ENCODE measurements at places on chromosomes 6 and 20.

DNA sequence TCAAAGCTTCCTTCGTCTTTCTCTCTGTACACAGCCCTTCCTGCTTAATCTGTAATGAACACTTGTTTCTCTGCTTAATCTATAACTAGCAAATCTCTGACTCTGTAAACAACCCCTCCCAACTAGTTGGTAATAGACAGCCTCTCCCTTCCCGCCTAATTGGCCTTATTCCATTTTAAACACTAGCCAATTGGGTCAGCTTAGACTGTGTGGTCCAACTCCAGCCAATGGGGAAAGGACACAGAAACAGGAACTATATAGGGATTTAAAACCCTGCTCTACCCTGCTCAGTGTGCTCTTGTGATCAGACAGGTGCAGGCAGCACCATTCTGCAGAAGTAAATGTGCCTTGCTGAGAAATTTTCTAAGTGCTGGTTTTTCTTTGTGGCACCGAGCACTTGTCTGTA, 18.5 kb downstream of the CHD6 start:
- no peaks in the 10 kb centered on the region for H3K4me1 ChIP-seq
- no peaks in the 10 kb centered on the region for H3K36me3 ChIP-seq

DNA sequence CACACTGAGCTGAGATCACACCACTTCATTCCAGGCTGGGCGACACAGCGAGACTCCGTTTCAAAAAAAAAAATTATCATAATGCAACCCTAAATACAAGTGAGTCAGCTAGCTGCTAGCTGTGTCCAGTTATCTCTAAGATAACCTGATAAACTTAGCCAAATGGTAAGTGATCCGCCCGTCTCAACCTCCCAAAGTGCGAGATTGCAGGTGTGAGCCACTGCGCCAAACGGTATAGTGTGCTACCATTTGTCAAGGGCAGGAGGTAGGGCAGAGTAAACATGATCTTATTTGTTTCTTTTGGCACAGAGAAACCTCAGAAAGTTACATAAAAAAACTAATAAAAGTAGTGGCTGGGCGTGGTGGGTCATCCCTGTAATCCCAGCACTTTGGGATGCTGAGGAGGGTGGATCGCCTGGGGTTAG, 4.7 kb upstream of the C6orf132 start:
- no peak overlapping the region for H3K27ac ChIP-seq
- DNase-seq, result no peak
- H3K4me3 ChIP-seq, result no peak overlapping the region
- H3K4me1 ChIP-seq, result no peaks in the 10 kb centered on the region
- no peaks in the 10 kb centered on the region for H3K36me3 ChIP-seq

GRCh38 chr6:136751522-136751956, 40.7 kb downstream of the MAP3K5 start:
- no peak for DNase-seq
- H3K4me3 ChIP-seq, result no peak overlapping the region
- H3K27ac ChIP-seq, result no peak overlapping the region
- H3K27me3 ChIP-seq, result no peaks in the 10 kb centered on the region
- no peaks in the 10 kb centered on the region for H3K36me3 ChIP-seq

- H3K27me3 ChIP-seq, result no peaks in the 10 kb centered on the region
- H3K36me3 ChIP-seq, result no peaks in the 10 kb centered on the region
- no peak for DNase-seq
- H3K4me1 ChIP-seq, result no peaks in the 10 kb centered on the region
- no peak overlapping the region for H3K27ac ChIP-seq
Observed at GRCh38 chr6:21295506-21296240, 297.9 kb upstream of the SOX4 start.

DNA sequence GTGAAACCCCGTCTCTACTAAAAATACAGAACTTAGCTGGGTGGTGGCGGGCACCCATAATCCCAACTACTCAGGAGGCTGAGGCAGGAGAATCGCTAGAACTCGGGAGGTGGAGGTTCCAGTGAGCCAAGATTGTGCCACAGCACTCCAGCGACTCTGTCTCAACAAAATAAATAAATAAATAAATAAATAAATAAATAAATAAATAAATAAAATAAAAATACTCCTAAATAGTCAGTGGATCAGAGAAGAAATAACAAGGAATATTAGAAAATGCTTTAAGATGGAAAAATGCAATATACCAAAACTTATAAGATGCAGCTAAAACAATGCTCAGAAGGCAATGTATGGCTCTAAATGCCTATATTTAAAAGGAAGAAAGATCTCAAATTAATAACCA, 39.0 kb upstream of the SASH1 start:
- no peak overlapping the region for H3K27ac ChIP-seq
- H3K4me3 ChIP-seq, result no peak overlapping the region
- DNase-seq, result no peak
- H3K4me1 ChIP-seq, result no peaks in the 10 kb centered on the region

GRCh38 chr6:95517568-95517967, 59.8 kb upstream of the MANEA start:
- no peak for DNase-seq
- H3K4me1 ChIP-seq, result peaks cover 3% of the 10 kb centered on the region
- H3K36me3 ChIP-seq, result no peaks in the 10 kb centered on the region
- H3K27ac ChIP-seq, result no peak overlapping the region
- no peaks in the 10 kb centered on the region for H3K27me3 ChIP-seq
- no peak overlapping the region for H3K4me3 ChIP-seq

DNA sequence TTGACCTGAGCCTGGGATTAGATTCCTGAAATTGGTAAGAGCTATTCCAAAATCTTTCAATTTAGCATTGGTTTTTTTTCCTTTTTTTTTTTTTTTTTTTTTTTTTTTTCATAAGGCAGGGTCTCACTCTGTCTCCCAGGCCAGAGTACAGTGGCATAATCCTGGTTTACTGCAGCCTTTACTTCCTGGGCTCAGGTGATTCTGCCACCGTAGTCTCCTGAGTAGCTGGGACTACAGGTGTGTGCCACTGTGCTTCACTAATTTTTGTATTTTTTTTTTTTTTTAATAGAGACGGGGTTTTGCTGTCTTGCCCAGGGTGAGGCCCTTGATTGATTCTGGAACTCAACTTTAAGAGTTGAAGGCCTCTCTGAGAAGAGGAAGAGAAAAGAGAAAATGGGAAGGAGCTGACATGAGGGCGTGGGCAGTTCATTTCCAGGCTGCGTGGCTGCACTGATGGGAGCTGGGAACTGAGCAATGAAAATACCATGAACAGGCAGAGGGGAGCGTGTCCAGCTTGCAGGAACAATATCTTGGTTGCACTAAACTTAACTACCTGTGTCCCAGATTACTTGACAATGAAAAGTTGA, 24.6 kb downstream of the KDM1B start:
- DNase-seq, result no peak
- H3K36me3 ChIP-seq, result no peaks in the 10 kb centered on the region
- no peaks in the 10 kb centered on the region for H3K27me3 ChIP-seq
- no peak overlapping the region for H3K4me3 ChIP-seq
- no peak overlapping the region for H3K27ac ChIP-seq
- no peaks in the 10 kb centered on the region for H3K4me1 ChIP-seq

DNA sequence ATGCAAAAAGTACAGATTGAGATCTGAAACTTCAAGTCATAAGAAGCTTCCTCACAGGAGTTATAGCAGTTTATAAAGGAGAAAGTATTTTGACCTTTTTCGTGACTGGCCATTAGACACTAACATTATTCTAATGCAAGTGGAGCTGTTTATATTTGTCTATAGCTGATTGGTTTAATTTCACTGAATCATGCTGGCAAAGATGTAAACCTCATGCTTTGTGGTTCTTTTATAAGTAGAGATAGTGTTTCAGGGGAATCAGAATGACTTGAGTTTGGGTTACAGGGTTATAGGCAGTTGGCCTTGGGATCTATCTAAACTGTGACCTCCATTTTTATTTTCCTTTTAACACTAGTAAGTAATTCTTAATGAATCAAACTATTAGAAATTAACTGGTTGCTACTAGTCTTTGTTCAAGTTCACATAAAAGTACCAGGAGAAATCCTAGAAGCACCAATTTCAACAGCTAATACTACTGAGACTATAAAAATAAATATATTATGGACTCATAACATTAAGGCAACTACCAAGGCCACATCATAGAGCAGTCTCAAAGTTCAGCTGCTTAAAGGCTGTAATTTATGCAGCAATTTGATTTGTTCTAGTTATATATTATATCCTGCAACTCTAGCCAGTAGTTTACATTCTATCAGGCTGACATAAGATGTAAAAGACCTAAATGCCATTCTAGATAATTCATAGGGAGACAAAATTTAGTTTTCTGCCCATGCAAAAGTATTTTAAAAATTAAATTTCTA, 94.0 kb downstream of the RNGTT start:
- no peak overlapping the region for H3K27ac ChIP-seq
- no peaks in the 10 kb centered on the region for H3K4me1 ChIP-seq
- H3K4me3 ChIP-seq, result no peak overlapping the region
- no peaks in the 10 kb centered on the region for H3K27me3 ChIP-seq
- H3K36me3 ChIP-seq, result no peaks in the 10 kb centered on the region

DNA sequence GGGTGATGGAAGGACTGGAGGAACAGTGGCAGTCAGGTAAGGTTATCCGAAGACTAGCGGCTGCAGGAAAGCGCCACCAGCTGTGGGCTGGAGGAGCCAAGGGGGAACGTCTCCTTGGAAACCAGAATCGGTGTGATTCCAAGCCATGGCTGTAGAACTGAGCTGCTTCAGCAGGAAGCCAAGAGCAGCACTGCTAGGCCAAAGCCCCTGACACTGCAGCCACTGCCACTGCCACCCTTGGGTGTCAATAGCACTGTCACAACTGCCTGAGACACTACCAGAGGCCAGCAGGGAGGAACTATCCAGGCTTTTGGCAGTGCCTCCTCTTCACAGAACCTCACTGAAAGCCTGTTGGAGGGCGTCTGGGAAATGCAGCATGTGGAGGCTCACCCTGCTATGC, 289.6 kb upstream of the SUPT3H start:
- H3K36me3 ChIP-seq, result no peaks in the 10 kb centered on the region
- DNase-seq, result no peak
- H3K27ac ChIP-seq, result no peak overlapping the region
- no peak overlapping the region for H3K4me3 ChIP-seq

DNA sequence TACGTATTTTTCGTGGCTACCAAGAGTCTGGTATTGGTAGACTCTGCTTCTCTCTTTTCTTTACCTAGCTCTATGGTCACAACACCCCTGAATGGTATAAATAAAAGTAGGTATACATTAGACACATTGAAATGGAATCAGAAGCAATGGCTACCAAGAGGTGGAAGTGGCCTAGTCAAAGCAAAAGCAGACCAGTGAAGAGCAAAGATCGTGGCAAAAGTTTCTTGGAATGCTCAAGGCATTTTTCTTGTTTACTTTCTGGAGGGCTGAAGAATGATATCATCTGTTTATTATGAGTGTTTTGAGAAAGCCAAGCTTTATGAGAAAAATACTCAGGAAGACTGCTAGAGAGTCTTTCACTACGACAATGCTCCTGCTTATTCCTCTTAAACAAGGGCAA, 28.6 kb upstream of the MOCS1 start:
- no peaks in the 10 kb centered on the region for H3K27me3 ChIP-seq
- H3K4me1 ChIP-seq, result no peaks in the 10 kb centered on the region
- no peak overlapping the region for H3K4me3 ChIP-seq
- H3K36me3 ChIP-seq, result no peaks in the 10 kb centered on the region
- H3K27ac ChIP-seq, result no peak overlapping the region

GRCh38 chr6:127924440-127924839, 23.6 kb upstream of the THEMIS start:
- no peak overlapping the region for H3K27ac ChIP-seq
- no peak overlapping the region for H3K4me3 ChIP-seq
- no peaks in the 10 kb centered on the region for H3K27me3 ChIP-seq
- DNase-seq, result no peak

- H3K4me3 ChIP-seq, result no peak overlapping the region
- H3K36me3 ChIP-seq, result no peaks in the 10 kb centered on the region
- no peaks in the 10 kb centered on the region for H3K27me3 ChIP-seq
- H3K4me1 ChIP-seq, result peaks cover 11% of the 10 kb centered on the region
- DNase-seq, result no peak
- no peak overlapping the region for H3K27ac ChIP-seq
Observed at GRCh38 chr20:23132293-23132929, 46.3 kb upstream of the CD93 start.

- H3K4me1 ChIP-seq, result peaks cover 25% of the 10 kb centered on the region
- H3K4me3 ChIP-seq, result no peak overlapping the region
- no peaks in the 10 kb centered on the region for H3K27me3 ChIP-seq
- DNase-seq, result no peak
- H3K27ac ChIP-seq, result no peak overlapping the region
Observed at GRCh38 chr6:72739368-72739779, 117.5 kb downstream of the KCNQ5 start.

DNA sequence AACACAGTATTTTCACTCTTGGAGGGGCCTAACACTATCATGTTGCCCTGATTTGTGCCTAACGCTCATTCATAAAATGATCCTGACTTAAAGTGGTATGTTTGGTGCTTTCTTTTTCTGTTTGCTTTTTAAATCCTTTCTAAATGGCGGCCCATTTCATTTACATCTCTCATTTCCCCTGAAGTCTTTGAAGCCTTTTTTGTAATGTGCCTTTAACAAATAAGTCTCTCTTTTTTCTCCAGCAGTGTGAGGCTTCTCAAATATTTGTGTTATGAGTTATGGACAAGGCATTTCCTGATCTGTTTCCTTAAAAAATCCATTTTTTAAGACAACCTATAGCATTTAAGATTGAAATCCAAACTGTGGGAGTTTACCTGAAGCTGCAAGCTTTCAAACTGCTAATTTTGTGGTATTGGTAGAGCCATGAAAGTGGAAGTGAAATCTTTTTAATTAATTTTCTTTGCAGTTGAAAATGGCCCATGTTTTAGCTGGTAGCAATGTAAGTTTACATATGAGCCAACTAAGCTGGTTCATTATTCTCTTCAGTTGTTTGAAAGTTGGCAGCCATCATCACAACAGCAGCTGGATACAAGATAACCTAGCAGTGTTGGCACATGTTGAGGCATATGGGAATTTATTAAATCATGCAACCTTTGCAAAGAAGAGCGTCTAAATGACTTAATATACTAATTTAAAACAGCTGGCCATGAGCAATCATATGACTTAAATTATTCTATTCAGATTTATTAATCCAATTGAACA, 469.7 kb downstream of the CDKAL1 start:
- H3K36me3 ChIP-seq, result no peaks in the 10 kb centered on the region
- no peak overlapping the region for H3K4me3 ChIP-seq
- H3K27ac ChIP-seq, result no peak overlapping the region

DNA sequence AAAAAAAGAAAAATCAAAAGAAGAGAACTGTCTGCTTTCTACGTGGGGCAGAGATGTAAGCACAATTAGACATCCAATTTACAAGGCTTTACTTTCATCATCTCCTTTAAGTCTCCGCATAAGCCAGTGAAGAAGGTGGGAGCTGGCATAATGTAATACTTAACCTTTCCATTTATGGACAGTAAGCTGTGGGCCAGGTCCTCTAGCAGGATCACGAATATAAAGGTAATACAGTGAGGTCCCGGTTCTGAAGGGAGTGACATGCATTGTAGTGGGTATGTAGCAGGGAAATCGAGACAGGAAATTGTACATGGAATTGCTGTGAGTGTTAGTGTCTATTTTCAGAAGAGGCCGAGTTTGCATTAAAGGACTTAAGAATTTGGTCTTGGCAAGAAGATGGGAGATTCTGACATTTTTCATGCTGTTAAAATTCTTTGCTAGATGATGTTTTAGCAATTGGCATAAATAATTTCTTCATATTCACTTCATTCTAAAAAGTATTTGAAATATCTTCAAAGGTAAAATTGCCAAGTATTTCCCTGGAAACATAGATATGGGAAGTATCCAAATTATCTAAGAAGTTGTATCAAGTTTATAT, 20.4 kb upstream of the POPDC3 start:
- no peaks in the 10 kb centered on the region for H3K36me3 ChIP-seq
- no peaks in the 10 kb centered on the region for H3K27me3 ChIP-seq
- H3K4me3 ChIP-seq, result no peak overlapping the region
- no peak for DNase-seq

- no peaks in the 10 kb centered on the region for H3K4me1 ChIP-seq
Observed at GRCh38 chr6:106872049-106872448, 102.5 kb downstream of the CD24 start.

GRCh38 chr6:34536251-34536958, 19.7 kb downstream of the SPDEF start:
- no peaks in the 10 kb centered on the region for H3K27me3 ChIP-seq

Measured in cardiac muscle cell (in vitro differentiated cells and primary cell).